H9 (cell line): ENCODE measurements at places on chromosomes 11 and 22. TPM values are rescaled to one million over a fixed set of nuclear protein-coding genes. Genes with fewer than 3 reads are reported as not detected.

Gene SMIM35
- not detected in 2 replicates for total RNA-seq

Gene DAGLA
- total RNA-seq: 4.3 and 4.5 TPM in 2 replicates

Gene MMP7
- not detected in 2 replicates for total RNA-seq

Gene USP2
- 5.7 and 7.6 TPM in 2 replicates for total RNA-seq

Gene INPPL1
- total RNA-seq: 207 and 214 TPM in 2 replicates

Gene MYBPC3
- not detected in 2 replicates for total RNA-seq

Gene SRPRA
- 63.7 and 64.3 TPM in 2 replicates for total RNA-seq

Gene CCDC87
- total RNA-seq: 0.88 and 1.1 TPM in 2 replicates

Gene MMP27
- not detected in 2 replicates for total RNA-seq

Gene FGF19
- total RNA-seq: 7.4 and 7.7 TPM in 2 replicates

- DNase-seq: peak; percentile 17
Observed at GRCh38 chr22:48952256-48953102, 875.2 kb downstream of the BRD1 start.

DNA sequence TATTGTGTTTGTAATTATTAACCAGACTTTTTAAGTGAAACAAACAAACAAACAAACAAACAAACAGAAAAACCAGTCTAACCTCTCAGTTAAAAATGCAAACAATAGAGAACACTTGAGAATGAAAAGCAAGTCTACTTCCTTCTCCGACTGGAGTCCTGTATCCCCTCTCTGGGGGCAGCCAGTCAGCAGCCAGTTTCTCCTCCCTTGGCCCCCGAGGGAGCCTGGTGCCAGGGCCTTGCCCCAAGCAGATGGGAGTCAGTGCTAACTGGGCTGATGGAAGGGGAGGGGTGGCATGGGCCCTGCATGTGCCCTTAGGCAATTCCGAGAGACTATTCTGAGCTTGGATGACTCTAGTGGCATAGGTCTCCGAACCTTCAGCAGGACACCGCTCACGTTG lies 137.2 kb downstream of the GRIK4 start:
- DNase-seq: no peak

DNA sequence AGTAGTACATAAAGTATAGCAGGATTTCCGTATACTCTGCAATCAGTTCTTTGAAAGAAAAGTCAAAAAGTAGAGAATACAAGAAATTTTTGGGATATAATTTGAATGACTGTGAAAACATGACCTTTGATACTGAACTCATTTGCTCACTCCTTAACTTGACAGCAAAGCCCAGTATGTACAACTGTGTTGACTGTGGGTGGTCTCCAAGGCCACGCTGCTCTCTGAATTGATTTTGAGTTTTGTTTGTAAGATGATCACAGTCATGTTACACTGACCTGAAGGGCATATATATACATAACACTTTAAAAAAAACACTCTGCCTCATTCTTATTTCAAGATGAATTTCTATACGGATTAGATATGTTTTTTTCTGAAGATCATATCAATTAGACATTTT lies 9.5 kb upstream of the AMOTL1 start:
- DNase-seq: no peak

DNA sequence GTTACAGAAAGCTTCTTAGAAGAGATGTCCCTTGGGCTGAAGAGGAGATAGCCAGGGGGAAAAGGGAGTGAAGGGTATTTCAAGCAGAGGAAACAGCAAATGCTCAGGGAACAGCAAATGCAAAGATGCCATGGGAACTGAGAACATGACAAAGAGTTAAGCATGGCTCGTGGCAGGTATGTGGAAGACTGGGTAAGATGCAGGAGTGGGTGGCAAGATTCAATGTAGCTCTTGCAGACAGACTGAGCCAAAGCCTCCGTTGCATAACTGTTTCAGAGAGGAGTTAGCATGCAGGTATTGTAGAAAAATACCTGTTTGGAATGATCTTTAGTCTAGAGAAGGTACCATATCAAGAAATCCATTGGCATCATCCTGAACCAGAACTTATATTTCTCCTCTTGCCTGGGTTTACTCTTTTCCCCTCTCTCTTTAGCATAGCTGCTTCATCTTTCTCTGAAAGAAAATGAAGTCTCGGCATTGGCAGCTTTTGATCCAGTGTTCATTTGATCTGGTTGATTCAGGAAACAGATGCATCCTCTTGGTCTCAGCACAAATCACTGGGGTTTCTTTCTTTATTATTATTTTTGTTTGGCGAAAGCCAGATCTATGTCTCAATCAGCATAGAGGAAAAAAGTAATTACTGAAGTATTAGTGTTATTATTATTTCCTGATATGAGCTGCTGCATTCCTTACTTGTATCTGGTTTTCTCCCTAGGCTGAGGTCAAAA lies 41.7 kb upstream of the NUP160 start:
- DNase-seq: no peak

- no peak for DNase-seq
Observed at GRCh38 chr11:2716376-2717095, 16.7 kb upstream of the KCNQ1OT1 start.

DNA sequence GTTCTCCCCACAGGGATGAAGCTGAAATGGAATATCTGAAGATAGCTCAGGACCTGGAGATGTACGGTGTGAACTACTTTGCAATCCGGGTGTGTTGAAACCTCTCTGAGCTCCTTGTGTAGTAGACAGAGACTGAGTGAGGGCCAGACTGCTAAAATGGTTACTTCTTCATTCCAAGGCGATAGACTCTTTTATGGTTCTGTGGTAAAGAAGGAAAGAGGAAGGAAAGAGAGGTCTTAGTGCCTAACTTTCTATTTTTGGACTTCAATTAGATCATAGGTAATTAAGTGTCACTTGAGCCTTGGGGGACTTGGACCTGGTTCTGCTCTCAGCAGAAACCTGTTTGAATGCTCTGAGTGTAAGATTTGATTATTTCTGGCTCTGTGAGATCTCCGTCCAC lies 54.7 kb downstream of the NF2 start:
- no peak for DNase-seq

DNA sequence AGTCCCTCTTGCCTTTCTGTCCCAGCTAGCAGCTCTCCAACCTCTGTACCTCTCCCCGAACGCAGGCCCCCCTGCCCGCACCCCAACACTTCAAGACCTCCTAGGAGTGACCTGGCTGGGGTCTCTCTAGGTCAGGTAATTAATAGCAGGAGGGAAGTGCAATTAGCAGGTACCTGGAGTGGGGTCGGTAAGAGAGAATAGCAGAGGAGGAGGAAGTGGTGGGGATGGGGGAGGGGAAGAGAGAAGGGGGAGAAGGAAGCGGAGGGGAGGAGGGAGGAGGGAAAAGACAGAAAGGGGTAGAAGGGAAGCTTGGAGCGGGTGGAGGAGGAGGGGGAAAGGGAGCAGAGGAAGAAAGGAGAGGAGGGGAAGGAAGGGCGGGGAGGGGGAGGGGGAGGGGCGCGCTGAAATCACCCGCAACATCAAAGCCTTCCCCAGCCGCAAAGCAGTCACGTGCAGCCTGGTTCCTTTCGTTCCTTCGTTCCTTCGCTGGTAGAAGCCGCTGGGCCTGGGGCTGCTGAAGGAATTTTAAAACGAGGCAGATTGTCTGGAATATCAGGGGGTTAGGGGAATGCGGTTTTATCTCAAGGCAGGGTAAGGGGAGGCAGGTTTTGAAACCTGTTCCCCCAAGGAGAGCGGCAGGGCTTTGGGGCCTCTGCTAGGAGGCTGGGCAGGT lies 29.3 kb upstream of the TCF20 start:
- DNase-seq: peak; percentile 77

- no peak for DNase-seq
Observed at GRCh38 chr11:128301756-128302155, 285.6 kb downstream of the ETS1 start.

DNA sequence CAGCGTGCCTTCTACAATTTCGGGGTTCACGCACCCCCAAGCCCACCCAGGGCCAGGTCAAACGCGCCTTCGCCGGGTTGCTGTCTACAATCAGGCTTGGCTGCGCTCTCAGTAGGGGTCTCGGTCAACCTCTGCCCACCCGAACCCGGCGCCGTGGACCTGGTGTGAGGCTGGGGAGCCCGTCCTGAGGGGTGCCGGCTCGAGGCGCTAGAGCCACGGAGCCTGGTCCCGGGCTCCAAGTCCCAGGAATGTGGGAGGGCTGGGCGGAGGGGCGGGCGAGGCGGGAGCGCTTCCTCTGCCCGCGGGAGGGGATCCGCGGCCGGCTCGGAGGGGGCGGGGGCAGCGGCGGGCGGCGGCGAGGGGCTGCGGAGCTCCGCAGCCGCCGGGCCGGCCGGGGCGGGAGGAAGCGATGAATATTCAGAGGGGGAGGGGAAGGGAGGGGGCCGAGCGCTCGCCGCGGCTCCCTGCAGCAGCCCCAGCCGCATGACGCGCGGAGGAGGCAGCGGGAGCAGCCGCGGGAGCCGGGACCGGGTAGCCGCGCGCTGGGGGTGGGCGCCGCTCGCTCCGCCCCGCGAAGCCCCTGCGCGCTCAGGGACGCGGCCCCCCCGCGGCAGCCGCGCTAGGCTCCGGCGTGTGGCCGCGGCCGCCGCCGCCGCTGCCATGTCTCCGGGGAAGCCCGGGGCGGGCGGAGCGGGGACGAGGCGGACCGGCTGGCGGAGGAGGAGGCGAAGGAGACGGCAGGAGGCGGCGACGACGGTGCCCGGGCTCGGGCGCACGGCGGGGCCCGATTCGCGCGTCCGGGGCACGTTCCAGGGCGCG lies at the start of gene PTPRJ:
PTPRJ (plus strand) TSS at position 472 of the 819 bp plus-strand sequence. CDS start 354 bp downstream, outside the sequence.
- peak; percentile 75 for DNase-seq

DNA sequence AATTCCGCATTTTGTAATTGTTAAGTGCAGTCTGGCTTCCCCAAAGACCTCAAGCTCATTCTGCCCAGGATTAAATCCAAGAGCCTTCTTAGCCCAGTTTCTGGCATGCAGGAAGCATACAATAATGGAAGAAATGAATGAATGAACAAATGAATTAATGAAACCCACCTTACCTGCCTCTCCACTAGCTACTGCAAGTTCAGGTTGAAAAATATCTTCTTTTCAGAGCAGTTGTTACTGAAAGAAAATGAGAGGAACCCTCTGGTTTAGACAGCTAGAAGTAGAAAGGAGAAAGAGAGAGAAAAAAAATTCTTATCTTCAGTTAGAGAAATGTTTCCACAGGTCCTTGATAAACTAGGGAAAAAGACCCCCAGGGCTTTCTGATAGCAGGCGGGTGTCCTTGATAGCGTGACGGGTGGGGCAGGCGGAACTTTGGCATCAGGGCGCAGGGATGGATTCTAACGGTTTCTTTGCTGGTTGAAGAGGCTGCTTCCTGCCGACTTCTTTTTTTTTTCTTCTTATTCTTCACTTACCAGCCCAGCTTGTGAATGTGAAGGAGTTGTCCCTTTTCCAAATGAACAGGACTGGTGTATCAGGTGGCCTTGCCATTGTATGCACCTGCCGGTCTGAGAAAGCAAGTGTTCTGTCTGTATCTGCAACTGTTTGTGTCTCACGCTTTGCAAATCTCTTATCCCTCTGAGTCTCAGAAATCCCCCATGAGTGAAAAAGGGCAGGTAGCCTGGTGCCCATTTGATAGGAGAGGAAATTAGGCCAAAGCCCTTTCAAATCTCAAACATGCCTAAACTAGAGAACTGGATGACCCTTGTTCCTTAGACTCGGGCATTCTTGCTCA lies 10.0 kb downstream of the LMO2 start:
- DNase-seq: no peak

GRCh38 chr22:23893121-23893944 lies 850 bp upstream of the MIF start:
- DNase-seq: no peak

DNA sequence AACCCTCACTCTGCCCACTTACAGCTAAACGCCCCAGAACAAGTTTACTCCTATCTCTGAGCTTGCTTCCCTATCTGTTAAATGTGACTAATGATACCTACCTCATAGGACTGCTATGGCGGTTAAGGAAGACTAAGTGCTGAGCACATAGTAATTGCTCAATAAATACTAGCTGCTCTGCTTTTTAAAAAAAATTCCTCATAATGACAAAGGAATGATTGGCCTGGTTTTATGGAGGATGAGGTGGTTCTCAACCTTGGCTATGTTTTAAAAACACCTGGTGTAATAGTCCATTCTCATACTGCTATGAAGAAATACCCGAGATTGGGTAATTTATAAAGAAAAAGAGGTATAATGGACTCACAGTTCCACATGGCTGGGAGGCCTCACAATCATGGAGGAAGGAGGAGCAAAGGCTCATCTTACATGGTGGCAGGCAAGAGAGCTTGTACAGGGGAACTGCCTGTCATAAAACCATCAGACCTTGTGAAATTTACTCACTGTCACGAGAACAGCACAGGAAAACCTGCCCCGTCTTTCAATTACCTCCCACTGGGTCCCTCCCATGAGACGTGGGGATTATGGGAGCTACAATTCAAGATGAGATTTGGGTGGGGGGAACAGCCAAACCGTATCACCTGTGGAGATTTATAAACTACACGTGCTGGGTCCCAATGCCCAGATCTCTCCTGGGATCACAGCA lies 127.2 kb upstream of the SYT13 start:
- no peak for DNase-seq

- peak; percentile 82 for DNase-seq
Observed at GRCh38 chr22:48574776-48575617, 1252.7 kb downstream of the BRD1 start.

DNA sequence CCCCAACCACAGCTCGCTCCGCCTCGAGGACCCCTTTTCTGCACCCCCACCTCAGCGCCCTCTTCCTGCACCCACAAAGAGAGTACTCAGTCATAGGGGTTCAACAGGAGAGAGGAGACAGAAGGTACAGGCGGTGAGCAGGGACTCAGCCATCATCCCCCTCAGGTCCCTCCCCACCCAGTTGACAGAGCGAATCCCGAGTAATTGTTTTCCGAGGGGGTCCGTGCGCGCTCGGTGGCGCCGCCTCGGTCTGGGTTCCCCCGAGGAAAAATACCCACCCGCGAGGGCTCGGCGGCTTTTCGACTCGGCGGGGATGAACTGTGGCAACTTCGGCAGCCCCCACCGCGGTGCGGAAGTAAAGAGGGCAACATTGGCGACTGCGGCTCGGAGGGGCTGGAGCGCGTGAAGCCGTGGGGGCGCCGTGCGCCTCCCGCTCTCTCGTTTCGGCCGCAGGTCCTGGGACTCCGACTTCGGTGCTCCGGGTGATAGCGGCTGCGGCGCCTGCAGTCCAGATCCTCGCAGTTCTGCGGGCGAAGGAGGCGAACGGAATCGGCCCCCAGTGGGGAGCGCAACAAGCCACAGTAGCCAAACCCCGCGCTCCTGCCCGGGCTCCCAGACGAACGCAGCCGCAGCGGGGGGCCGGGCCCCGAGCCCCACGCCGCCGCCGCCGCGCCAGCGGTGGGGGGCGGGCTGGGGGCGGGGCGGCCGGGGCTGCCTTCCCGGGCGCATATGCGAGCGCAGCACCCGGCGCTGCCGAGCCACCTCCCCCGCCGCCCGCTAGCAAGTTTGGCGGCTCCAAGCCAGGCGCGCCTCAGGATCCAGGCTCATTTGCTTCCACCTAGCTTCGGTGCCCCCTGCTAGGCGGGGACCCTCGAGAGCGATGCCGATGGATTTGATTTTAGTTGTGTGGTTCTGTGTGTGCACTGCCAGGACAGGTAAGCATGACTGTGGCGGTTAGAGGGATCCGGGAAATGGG lies at the start of gene NELL1:
NELL1 (plus strand) TSS at position 743 of the 976 bp plus-strand sequence.
- DNase-seq: peak; percentile 54

GRCh38 chr22:20405291-20405930 lies 11.5 kb downstream of the ZNF74 start:
- no peak for DNase-seq
